Epithelial cell of proximal tubule (primary cell): ENCODE measurements at places on chromosomes 7 and 10.

GRCh38 chr10:49365675-49366415, 30.0 kb downstream of the DRGX start:
- DNase-seq: no peak

DNA sequence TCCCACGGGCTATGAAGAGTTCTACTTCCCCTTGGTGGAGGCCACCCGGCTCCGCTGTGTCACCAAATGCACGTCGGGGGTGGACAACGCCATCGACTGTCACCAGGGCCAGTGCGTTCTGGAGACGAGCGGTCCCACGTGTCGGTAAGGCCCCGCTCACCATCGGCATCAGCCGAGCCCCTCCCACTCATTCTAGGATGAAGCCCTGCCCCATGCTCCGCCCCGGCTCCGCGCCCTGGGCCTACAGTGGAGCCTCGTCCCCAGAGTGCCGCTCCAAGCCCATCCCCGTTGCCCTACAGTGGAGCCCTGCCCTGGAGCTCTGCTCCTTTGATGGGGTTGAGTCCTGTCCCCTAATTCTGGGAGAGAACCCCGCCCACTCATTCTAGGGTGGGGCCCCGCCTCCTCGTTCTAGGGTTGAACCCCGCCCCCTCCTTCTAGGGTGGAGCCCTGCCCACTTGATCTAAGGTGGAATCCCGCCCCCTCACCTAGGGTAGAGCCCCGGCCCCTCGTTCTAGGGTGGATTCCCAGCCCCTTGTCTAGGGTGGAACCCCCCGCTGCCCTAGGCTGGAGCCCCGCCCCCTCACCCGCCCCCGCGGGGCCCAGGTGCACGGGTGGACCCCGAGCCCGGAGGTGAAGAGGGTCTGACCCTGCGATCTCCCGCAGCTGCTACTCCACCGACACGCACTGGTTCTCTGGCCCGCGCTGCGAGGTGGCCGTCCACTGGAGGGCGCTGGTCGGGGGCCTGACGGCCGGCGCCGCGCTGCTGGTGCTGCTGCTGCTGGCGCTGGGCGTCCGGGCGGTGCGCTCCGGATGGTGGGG, 3.4 kb upstream of the MUC12 start:
- no peak for DNase-seq

- no peak for DNase-seq
These were observed 23.2 kb downstream of the PLAC9 start for GRCh38 chr10:80155696-80156215.

DNA sequence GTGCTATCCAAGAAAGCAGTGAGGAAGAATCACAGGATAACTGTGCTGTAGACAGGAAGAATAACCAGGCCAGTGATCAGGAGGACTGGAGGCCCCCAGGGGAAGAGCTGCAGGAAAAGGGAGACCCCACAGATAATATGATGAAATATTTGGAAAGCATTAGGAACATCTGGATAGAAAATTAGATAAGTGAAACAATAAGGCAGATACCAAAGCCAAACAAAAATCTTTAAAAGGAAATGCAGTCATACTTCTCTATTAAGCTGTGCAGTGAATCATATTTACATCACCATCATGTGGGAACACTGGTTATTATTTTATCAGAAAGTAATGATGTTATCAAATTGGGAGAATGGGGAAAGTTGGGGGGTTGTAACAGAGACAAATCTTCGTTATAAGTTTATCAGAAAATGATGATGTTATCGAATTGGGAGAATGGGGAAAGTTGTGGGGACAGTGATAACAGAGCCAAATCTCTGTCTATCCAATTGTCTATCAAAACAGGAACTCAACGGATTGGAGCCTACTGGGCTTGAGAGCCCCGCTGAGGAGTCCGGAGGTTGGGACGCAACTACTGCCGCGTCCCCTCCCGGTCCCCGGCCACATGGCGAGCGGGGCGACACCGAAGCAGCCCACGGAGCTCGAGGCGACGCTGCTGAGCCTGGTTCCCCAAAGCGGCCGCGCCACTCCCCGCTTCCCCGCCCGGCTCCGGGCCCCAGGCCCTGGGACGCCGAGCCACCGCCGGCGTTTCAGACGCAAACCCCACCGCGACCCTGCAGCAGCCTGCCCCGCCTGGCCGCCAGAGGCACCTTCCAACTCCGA, 14.0 kb upstream of the RALA start:
- no peak for DNase-seq

DNA sequence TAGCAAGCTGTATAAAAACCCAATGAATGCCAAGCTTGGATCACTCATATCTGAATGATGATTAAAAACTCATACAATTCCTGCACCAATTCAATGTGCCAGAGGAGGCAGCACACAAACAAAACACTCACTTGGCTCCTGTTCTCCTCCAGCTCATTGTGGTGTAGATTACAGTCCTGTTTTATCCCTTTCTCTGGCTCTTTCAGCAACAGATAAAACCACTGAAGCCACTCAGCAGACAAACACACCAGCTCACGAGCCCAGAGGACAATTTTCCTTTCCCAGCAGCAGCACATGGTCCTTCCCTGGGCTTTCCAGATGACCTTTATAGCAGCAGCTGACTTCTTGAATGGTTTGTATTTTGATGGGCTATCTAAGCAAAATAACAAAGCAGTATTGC, 107.3 kb upstream of the STARD3NL start:
- no peak for DNase-seq

DNA sequence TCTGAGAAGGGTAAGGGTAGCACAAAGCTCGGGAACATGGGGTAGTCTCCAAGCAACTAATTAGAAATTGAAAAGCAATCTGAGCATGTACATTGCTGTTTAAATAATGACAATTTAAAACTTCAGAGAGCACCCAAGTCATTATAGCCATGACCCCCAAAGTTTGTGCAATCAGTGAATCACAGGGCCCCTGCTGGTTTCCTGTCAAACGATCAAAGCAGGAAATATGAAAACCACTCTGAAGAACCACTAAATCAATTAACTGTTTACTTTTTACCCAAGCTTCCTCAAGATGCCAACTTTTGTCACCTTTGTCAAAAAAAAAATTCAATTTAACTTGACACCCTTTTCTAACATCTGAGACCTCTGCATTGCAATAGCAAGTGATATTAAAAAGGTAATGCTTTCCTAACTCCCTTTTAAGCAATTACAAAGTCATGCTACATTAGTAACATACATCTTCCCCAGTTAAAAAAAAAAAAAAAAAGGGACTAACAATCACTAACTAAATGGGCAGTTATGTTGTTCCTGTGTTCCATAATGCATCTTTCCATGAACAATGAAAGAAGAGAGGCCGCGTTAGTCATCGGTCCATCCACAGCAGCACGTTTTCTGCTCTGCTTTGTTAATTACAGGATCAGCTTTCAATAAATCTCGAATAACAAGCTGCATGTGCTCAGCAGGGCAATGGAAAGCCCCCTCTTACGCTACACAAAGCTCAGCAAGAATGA, 80.6 kb downstream of the ETV1 start:
- DNase-seq: no peak

GRCh38 chr10:33709008-33709753, 374.7 kb upstream of the NRP1 start:
- DNase-seq: no peak

- no peak for DNase-seq
These were observed 876 bp downstream of the GNAI1 start for GRCh38 chr7:80135309-80136104.

- DNase-seq: no peak
These were observed 218.7 kb upstream of the AOAH start for GRCh38 chr7:36942955-36943354.
